ENCODE measurements at places on chromosomes 7 and 10. TPM values are rescaled to one million over a fixed set of nuclear protein-coding genes. Genes with fewer than 3 reads are reported as not detected.
A peak's percentile ranks its signal among the peaks of the same experiment; 100 is the strongest.

DNA sequence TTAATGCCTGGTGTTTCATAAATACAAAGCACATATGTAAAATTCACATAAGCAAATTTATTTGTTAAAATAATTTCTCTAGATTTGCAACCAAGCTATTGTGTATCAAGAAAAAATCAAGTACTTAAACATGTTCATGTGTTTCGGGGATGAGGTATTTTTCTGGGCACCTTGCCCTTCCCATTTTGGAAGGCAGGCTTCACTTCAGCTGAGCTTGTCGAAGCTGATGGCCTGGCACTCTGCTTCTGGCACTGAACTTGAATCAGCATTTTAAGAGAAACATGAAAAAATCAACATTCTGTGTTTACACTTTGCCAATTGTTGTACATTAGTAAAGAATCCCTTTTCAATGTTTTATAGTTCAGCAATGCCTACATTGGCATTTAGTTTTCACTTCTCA lies 179.1 kb upstream of the STEAP4 start:
- H3K4me1 ChIP-seq = no peaks in the 10 kb centered on the region
- no peaks in the 10 kb centered on the region for H3K36me3 ChIP-seq
- no peak for DNase-seq
- H3K27ac ChIP-seq = no peak overlapping the region

The DLX6 gene
- not detected for total RNA-seq

GRCh38 chr10:96395931-96396877 lies 37.4 kb upstream of the OPALIN start:
- H3K27me3 ChIP-seq = peaks cover 23% of the 10 kb centered on the region
- no peak overlapping the region for H3K4me3 ChIP-seq
- H3K4me1 ChIP-seq = peaks cover 4% of the 10 kb centered on the region
- no peaks in the 10 kb centered on the region for H3K36me3 ChIP-seq
- H3K27ac ChIP-seq = no peak overlapping the region

DNA sequence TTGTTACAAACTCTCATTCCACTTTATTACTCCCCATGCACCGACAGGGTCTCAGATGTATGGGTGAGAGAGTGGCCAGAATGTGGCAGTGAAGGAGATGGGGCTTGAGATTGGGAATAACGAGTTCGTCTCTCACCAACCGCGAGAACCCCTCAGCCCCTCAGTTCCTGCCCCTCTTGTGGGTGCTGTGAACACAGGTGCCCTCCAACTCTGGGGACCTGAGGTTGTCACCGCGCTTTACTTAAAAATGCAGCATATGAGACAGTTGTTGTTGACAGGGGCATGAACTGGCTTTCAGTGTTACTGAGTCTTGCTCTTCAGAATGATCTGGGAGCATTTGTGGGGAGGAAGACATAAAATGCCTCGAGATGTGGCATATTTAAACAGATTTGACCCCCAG lies 290.0 kb downstream of the WDR37 start:
- no peaks in the 10 kb centered on the region for H3K4me1 ChIP-seq
- H3K27ac ChIP-seq = no peak overlapping the region
- DNase-seq = no peak
- no peaks in the 10 kb centered on the region for H3K27me3 ChIP-seq
- H3K36me3 ChIP-seq = no peaks in the 10 kb centered on the region

DNA sequence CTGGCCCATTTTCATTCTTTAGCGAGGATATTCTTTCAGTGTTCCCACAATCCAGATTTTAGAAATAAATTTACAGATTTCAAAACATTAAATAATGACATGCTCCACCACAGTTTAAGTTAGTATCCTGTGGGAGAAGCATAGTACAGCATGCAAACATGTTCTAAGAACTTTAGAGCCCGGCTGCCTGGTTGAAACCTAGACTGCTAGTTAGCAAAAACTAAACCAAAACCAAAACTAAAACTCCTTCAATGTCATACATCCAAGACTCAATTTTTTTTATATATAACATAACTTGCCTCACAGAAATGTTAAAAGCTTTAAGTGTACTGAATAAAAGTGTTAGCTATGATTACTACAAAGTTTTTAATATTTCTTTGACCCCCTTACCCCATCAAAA lies 17.0 kb downstream of the TRA2A start:
- H3K27ac ChIP-seq = peak overlapping the region; percentile 66
- no peak overlapping the region for H3K4me3 ChIP-seq
- DNase-seq = no peak

The IQUB gene
- not detected for total RNA-seq

- no peak overlapping the region for H3K27ac ChIP-seq
- peaks cover 7% of the 10 kb centered on the region for H3K27me3 ChIP-seq
- H3K4me1 ChIP-seq = no peaks in the 10 kb centered on the region
These were observed 382.7 kb upstream of the RNF32 start for GRCh38 chr7:156257904-156258303.

DNA sequence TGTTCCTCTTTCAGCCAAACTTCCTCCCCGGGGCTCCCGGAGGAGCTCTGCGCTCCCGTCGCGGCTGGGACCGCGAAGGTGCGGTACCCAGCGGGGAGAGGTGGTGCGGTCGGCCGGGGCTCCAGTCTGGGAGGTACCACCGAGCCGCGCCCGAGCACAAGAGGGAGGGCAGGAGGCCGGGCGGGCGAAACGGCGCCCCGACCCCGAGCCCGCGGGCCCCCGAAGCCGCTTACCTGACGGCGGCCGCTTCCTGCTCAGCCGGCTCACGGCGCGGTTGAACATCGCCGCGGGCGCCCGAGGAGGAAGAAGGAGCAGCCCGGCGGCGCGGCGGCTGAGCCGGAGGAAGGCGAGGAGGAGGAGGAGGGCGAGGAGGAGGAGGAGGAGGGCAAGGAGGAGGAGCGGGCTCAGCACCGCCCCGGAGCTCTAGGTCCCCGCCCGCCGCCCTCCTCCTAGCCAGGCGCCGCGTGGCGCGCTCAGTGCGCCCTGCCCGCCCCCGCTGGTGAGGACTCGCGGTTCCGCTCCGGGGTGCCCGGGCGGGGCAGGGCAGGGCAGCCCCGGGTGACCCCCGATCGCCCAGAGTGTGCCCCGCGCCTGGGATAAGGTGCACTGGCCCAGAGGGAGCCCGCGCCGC lies at the start of gene RGS10:
RGS10 (minus strand) TSS at position 363 of the 631 bp plus-strand sequence; CDS start at position 282, 81 bp downstream.
- peaks cover 41% of the 10 kb centered on the region for H3K4me1 ChIP-seq
- DNase-seq = peak; percentile 88
- peaks cover 9% of the 10 kb centered on the region for H3K27me3 ChIP-seq
- H3K27ac ChIP-seq = peak within 1 kb of the TSS; percentile 94
- peak within 1 kb of the TSS; percentile 79 for H3K4me3 ChIP-seq

The NRG3 gene
- total RNA-seq = not detected

DNA sequence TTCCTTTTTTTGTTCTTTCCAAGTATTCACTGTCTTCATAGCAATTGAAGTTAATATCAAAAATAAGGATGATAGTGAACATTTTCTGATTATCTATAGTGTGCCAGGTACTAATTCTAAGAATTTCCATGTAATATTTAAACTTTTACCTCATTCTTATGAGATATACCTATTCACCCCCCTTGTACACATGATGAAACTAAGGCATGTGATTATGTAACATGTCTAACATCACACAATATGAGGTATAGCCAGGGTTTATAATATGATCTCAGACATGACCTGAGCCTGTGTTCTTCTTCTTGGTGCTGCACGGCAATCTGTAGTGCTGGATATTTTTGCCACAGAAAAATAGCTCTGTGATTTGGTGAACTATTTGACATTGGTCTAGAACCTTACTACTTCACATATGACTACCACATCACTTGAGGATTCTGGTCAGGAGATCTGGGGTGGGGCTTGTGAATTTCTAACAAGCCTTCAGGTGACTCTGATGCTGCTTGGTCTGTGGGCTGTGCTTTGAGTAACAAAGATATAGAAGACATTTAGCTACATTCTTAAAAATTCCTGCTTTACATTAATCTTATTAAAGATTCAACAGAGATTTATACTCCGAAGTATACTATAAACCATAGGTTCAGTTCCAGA lies 79.1 kb downstream of the TRIM24 start:
- H3K36me3 ChIP-seq = peaks cover 74% of the 10 kb centered on the region
- no peak overlapping the region for H3K27ac ChIP-seq
- peaks cover 10% of the 10 kb centered on the region for H3K4me1 ChIP-seq
- DNase-seq = no peak
- no peak overlapping the region for H3K4me3 ChIP-seq
- H3K27me3 ChIP-seq = no peaks in the 10 kb centered on the region

- no peak for DNase-seq
- no peaks in the 10 kb centered on the region for H3K4me1 ChIP-seq
- H3K27me3 ChIP-seq = peaks cover 5% of the 10 kb centered on the region
- H3K27ac ChIP-seq = peak overlapping the region; percentile 21
- H3K4me3 ChIP-seq = no peak overlapping the region
These were observed 116.2 kb downstream of the SH3PXD2A start for GRCh38 chr10:103739039-103739764.

- peaks cover 1% of the 10 kb centered on the region for H3K36me3 ChIP-seq
- H3K27ac ChIP-seq = peak overlapping the region; percentile 78
- H3K4me3 ChIP-seq = peak overlapping the region; percentile 50
- peak; percentile 84 for DNase-seq
These were observed 97.7 kb downstream of the SH3PXD2A start for GRCh38 chr10:103757531-103758293.

The LRIT2 gene
- not detected for total RNA-seq

DNA sequence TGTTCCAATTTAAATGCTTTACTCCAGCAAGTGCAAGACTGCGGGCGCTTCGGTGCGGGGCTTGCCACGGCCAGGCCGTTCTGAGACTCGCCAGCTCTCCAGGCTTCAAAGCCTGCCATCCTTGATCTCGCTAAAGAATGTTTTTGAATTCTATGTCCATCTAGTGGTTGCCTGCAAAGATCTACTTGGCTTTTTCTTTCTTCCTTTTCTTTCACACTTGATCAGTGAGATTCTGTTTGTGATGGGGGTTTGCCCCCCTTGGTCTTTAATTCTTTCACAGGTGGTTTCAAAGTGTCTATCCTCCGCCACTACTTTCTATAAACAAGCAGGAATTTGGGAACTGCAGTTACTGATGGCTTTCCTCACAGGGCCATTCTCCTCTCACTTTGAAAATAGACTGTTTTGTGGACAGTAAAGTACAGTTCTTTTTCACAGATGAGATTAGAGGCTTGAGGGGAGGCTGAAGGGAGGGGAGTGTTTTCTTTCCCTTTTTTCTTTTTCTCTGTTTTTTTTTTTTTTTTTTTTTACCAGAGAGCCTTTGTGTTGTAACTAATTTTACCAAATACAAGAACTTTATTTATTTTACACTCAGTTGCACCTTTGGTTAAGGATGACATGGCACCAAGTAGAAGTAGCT lies 15.2 kb upstream of the FBXW4 start:
- H3K27me3 ChIP-seq = peaks cover 47% of the 10 kb centered on the region
- no peak for DNase-seq
- no peak overlapping the region for H3K4me3 ChIP-seq
- peaks cover 24% of the 10 kb centered on the region for H3K4me1 ChIP-seq

- peaks cover 46% of the 10 kb centered on the region for H3K27me3 ChIP-seq
- H3K27ac ChIP-seq = no peak overlapping the region
- DNase-seq = no peak
- H3K4me3 ChIP-seq = peak overlapping the region; percentile 50
- peaks cover 9% of the 10 kb centered on the region for H3K4me1 ChIP-seq
These were observed 22.4 kb upstream of the PPA1 start for GRCh38 chr10:70255329-70256299.

DNA sequence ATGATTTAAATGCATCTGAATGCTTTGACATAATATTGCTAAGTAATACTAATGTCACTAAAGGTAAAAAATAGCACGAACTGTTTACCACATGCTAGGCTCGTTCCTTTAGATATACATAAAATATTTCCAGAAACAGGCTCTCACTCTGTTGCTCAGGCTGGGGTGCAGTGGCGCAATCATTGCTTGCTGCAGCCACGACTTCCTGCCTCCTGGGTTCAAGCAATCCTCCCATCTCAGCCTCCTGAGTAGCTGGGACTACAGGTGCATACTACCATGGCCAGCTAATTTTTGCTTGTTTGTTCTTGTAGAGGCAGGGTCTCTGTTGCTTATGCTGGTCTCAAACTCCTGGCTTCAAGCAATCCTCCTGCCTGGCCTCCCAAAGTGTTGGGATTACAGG lies 183.3 kb downstream of the SGMS1 start:
- no peak overlapping the region for H3K27ac ChIP-seq
- H3K4me3 ChIP-seq = no peak overlapping the region
- H3K36me3 ChIP-seq = peaks cover 21% of the 10 kb centered on the region
- peaks cover 18% of the 10 kb centered on the region for H3K4me1 ChIP-seq
- no peak for DNase-seq
- H3K27me3 ChIP-seq = no peaks in the 10 kb centered on the region

DNA sequence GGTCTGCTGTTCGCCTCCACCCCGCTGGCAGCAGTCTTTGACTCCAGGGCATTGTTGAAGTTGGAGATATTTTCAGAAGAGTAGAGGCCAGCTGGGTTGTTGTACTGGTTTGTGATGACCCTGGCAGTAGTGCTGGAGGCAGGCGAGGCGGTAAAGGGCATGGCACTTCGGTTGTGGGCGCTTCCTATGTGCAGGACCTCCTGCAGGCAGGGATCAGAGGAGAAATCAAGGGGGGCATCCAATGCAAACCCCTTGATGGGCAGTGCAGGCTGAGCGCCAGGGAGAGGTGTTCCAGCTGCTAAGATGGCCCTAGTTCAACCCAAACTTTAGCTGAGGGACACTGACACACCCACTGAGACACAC lies 27.0 kb downstream of the PDLIM1 start:
- no peak overlapping the region for H3K27ac ChIP-seq
- DNase-seq = no peak

DNA sequence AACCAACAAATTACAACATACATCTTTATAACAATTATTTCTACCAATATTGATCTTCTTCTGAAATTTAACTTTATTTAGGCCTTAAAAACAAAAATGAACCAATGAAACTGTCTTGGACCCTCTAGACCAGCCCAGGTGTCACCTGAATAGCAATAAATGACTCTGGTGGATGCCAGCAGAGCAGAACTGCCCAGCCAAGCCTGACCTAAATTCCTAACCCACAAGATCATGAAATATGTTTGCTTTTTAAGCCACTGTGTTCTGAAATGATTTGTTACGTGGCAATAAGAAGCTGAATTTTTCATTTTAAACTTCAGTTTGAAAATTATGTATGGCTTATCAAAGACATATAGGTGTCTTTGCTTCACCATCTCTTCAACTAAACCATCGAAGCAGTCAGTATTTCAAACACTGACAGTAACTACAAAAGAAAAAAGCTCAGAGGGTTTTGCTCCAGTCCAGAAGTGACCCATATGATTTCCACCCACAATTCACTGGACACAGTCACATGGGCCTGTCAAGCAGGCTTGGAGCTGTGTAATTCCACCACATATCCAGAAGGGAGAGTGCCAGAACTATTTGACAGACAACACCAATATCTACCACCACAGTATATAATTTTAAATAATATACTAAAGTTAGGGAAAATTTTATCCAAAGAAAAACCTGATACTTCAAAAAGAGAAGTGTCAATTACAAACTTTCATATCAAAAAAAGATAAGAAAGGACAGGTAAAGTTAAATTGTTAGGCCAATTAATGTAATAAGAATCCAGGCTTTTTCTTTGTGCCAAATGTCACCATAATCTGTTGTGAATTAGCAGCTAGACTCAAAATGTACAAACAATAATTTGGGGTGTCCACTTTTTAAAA lies 94.5 kb downstream of the KMT2C start:
- no peak overlapping the region for H3K4me3 ChIP-seq
- peaks cover 7% of the 10 kb centered on the region for H3K36me3 ChIP-seq
- H3K27ac ChIP-seq = no peak overlapping the region

All from activated CD4-positive, alpha-beta T cell treated with anti-CD3 and anti-CD28 coated beads, Interleukin-2, amount 10 ng/mL, durations not matched to agents 7 days and 5 days (primary cell).